ENCODE measurements at places on chromosomes 4 and X.

GRCh38 chr4:106569146-106570031, 200.8 kb upstream of the GIMD1 start:
- no peak for DNase-seq

GRCh38 chr4:93368968-93369367, 459.6 kb upstream of the ATOH1 start:
- DNase-seq: no peak

- no peak for DNase-seq
Observed at GRCh38 chr4:133130171-133130570, 18.9 kb upstream of the PCDH10 start.

DNA sequence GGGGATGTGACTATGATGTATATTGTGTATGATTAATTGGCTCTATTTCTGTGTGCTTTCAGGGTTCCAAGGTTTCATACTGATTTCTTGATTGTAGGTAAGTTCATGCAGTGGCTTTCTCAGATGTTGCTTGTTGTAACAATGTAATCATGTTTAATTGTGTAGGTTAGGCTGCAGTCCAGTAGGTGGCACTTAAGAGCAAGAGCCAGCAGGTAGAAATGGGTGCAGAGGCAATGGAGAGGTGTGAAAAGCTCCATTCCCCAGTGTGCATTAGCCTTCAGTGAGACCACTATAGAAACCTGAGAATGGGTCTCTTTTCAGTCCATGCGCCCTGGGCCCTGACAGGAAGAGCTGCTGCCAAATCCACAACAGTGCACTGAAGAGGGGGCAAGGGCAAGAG, 28.2 kb downstream of the DCAF12L2 start:
- no peak for DNase-seq

- no peak for DNase-seq
Observed at GRCh38 chr4:58477950-58478349, 1367.8 kb upstream of the IGFBP7 start.

DNA sequence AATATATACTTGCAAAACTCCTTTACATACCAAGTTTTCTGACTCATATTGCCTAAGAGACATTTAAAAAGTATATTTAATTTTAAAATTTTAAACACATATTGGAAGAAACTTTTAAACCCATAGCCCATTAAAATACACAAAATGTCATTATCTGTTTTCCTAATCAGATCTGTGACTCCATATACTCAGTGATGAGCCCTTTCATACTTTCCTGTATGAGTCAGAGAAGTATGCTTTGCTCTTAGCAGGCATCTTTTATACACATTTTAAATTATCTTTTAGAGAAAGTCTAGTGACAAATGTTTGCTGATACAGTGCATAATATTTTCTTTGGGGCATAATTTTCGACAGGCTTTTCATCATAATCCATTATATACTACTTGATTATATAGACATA, 26.4 kb downstream of the SPIN3 start:
- DNase-seq: no peak

DNA sequence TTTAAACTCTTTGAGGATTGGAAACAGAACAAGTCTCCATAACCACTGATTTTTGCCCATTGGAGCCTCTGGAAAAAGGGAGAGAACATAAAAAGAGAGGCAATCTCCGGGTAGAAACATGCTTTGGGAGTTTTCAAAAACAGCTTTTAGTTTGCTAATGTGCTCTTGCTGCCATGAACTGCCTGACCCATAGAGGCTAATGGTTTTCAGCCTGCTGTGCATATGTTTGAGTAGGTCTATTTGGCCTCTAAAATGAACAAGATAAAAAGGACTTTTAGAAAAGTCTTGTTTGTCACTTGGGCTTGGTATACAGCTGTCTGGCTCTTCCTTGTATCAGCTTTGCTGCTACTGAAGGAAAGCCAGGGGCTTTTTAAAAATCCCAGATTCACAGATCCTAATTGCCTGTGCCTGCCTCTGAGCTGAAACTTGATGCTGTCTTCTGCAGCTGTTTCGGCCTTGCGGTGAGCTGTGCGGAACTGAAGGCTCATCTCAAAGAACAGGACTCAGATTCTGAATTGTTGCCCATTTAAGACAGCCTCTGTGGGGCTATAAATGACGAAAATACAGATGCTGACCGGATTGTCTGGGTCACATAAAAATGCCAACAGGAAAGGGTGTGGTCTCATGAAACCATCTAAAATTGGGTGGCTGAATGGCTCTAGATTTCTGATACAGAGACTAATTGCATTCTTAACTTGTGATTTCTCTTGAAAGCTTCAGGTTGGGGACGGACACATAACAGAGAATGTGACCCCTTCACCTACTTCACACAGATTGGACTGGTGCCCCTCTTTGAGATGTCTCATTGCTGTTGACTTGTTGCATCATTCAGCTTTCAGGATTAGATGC, 18.4 kb upstream of the ZNF41 start:
- no peak for DNase-seq

DNA sequence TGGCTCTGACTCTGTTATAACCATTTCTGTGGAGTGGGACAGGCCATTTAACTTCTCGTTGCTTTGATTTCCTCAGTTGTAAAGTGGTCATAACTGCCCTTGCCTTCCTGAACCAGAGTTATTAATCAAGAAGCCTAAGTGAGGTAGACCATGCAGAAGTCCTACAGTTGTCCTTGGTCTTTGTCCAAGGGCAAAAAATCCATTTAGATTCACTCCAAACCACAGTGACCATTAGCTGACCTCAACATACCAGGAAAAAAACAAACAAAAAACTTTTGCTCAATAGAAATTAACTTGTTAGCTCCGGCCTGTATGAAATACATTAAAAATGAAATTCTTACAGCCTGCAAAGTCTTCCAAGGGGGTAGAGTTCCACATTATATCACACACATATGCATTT, 52.7 kb downstream of the TBC1D9 start:
- no peak for DNase-seq

DNA sequence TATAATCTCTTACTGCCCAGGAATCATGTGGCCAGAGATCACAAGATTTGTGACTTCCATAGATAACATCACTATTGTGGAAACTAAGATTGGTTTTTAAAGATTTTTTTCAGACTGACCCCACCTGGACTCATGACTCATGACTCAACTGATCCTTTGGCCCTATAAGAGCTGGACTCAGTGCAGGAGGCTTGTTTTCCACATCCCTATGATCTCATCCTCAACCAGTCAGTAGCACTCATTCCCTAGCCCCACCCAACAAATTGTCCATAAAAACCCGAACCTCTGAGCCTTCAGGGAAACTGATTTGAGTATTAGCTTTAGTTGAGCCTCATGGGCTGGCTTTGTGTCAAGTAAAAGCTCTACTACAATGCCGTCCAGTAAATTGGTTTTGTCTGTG, 7.9 kb upstream of the NOCT start:
- DNase-seq: no peak

GRCh38 chrX:13620207-13620606, 32.7 kb upstream of the TCEANC start:
- DNase-seq: no peak

- DNase-seq: no peak
Observed at GRCh38 chrX:154317391-154317995, 21.9 kb downstream of the TKTL1 start.

- no peak for DNase-seq
Observed at GRCh38 chr4:152218576-152218975, 317.3 kb downstream of the FBXW7 start.

DNA sequence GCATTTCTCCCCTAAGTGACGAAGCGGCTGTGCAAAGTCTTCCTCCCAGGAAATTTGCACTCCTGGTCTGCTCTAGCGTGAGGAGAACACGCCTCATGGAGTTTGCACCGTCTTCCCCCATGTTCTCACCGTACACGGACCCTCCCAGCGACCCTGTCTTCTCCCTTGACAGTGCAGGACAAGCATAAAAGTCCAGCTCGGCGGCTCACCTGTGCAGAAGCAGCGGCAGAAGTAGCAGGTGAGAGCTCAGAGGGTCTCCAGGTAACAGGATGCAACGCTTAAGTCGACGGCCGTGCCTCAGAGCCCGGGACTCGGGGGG, 314 bp downstream of the P2RY8 start:
- DNase-seq: no peak

DNA sequence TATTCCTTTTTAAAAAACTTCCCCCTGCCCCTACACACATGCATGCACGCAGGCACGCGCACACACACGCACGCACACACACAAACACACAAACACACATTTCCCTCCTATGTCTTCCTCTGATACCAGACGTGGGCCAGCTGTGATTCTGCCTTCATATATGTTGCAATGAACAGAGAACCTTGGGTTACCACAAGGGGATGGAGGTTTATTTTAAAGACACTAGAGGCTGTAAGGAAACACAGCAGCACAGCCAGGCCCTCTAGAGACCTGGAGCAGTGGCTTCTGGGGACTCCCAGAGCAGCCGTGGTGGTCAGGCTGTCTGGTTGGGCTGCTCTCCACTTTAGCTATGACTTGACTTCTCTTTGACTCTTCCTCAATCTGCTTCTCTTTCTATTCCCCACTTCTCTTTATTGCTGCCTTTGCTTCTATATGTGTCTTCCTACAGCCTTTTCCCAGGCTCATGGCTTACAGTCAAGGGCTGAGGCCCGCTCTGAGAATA, 3.2 kb upstream of the TLR10 start:
- DNase-seq: no peak

GRCh38 chrX:9462456-9462855, 2.4 kb upstream of the TBL1X start:
- no peak for DNase-seq

DNA sequence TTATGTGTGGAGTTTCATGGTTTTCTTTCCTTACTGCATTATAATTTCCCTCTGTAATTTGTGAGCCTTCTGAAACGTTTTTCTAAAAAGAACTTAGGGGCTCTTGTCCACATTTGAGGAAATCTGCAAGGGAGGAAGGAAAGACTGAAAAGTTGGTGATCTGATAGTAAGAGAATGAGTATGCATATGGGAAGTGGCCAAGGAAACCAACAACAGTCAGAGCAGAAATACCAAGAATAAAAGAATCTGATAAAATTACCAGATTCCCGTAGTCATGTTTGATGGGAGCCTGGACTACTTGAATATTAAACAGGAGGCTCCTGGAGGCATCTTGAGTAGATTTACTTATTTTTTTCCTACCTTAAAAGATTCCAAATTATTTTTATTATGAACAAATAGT, 50.1 kb downstream of the MEPE start:
- DNase-seq: no peak

GRCh38 chr4:78553043-78553396, 1.4 kb downstream of the ANXA3 start:
- no peak for DNase-seq

GRCh38 chr4:123229286-123229685, 167.3 kb upstream of the SPRY1 start:
- no peak for DNase-seq

DNA sequence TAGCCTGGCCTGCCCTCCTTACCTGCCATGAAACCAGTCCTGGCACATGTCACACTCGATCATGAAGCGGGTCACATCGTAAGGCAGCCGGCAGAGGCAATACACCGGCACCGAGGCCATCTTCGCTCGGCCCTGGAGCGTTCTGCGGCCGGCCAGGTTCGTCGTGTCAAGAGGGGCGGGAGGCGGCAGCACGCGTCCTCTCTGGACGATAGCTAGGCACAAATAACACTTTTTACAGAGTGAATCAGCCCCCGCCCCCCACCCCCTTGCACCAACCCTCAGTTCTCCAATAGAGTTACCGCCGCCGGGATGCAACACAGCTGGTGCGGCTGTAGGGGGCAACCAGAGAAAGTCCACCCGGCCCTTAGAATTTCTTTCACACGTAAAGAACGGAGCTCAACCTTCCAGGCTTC, 1.7 kb downstream of the PHF8 start:
- DNase-seq: no peak

GRCh38 chrX:10483191-10483831, 137.1 kb downstream of the MID1 start:
- DNase-seq: no peak

- no peak for DNase-seq
Observed at GRCh38 chrX:9635368-9635767, 130.3 kb downstream of the GPR143 start.

DNA sequence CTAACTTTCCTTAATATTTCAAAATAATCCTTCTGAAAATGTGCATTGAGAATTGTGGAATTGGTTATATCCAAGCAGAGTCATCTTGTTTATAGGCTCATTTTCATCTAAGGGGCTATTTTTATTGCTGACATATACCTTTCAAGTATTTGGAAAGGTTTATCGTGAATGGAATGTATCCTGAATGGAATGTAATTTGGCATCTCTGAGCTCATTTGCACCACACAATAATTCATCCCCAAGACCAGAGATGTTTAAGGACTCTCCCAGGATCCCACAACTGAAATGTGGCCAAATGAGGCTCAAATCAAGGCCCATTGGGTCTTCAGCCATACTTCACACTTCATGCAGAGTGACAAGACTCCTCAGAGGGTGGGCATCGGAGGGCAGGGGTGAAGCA, 7.5 kb upstream of the SETD7 start:
- no peak for DNase-seq

DNA sequence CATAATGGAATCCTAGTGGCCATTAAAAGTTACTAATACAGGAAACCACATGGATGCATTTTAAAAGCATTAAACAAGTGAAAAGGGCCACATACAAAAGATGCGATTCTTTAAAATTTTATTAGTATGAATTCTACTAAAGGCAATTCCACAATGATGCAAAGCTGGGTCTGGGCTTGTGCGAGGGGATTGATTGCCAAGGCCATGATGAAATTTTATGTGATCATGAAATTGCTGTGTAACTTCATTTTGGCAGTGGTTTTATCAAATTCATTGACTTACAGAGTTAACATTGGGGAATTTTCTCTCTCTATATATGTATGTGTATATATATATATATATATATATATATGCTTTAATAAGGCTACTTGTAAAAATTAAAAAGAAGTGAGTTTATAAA, 1142.5 kb upstream of the IGFBP7 start:
- no peak for DNase-seq

GRCh38 chr4:108068442-108068841, 78.8 kb downstream of the HADH start:
- peak; percentile 44 for DNase-seq

DNA sequence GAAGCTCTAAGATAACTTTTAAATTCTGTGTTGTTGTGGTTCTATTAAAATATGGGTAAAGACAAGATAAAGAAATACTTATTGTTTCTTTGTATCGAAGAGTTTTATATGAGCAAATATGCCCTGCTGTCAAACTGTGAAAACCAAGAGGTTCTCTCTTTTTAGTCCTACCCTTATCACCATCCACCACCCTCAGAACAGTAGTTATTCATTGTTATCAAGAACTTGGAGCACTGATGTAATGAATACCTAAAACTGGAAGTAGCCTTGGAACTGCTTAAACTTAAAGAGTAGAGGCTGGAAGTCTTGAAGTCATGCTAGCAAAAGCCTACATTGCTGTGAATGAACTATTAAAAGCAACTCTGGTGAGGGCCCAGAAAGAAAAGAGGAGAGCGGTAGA, 9.2 kb downstream of the PIR start:
- DNase-seq: no peak

DNA sequence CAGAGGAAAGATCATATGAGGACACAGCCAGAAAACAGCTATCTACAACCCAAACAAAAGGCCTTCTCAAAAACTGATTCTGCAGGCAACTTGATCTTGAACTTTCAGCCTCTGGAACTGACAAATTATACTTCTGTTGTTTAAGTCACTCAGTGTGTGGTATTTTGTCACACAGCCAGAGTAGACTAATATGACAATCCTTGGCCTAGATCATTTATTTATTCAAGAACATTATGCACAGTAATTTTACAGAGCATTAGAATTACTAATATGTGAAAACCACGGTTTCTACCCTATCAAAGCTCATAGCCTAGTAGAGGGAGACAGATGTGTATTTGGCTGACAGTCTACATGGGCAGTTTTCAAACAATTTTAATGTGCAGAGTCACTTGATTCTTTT, 167.8 kb upstream of the PCDH18 start:
- peak; percentile 45 for DNase-seq
